Left ventricle myocardium inferior (tissue), 1 donor: ENCODE measurements at places on chromosomes 3 and 15.
A peak's percentile ranks its signal among the peaks of the same experiment; 100 is the strongest.

DNA sequence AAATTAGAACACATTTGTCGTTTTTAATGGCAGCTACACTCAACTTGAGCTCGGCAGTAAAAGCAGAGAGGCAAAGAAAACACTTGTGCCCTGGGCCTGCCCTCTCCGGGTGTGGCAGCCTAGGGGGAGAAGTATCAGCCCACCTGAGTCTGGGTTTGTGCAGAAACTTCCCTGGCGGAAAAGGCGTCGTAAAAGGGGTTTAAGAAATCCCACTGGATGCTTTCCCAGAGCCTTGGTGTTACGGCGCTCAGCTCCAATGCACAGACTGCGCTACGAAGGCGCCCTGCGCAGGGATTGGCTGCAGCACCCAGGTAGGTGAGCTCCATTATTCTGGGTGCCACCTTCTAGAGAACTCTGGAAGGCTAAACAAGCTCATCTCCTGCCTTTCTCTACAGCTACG is 461.5 kb upstream of the NR2F2 start:
- H3K4me1 ChIP-seq = no peaks in the 10 kb centered on the region
- H3K4me3 ChIP-seq = no peak overlapping the region
- H3K27me3 ChIP-seq = no peaks in the 10 kb centered on the region
- DNase-seq = no peak
- no peak overlapping the region for H3K27ac ChIP-seq

GRCh38 chr3:193665370-193665989 is 72.5 kb downstream of the OPA1 start:
- H3K27ac ChIP-seq = no peak overlapping the region
- no peak for DNase-seq
- no peaks in the 10 kb centered on the region for H3K27me3 ChIP-seq

DNA sequence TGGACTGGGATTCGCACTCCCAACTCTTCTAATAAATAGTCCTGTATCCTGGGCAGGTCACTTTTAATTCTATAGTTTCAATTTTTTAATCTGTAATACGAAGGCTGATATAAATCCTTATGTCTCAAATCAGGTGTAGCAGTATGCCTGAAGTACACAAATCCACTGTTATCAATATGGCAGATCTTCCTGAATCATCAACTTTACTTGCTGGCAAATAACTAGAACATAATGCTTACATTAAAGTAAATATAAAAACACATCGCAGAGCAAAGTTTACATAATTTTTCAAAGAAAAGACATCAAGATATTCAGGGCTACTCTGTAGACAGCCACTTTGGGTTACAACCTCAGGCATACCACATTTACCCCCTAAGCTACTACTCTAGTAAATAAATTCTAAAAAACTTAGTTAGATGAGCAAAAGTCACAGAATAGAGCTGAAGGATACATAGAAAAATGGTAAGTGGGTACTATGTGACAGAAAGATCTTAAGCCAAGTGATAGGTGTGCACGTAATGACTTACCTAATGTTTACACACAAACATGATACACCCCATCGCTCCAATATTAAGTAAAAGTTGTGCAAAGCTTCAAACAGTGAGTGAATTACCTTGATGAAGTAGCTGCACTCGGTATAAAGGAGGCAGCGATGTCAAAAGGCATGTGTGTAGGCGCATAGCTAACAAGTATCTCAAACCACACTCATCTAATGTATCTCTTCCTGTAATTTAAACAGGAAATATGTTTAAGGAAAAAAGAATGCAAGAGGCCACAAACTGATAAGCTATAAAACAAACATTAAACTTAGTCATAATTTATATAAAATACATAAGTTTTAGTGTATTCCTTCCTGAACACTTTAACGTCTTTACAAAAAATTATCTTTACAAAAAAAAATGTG is 127.9 kb downstream of the DMXL2 start:
- no peaks in the 10 kb centered on the region for H3K4me1 ChIP-seq
- no peak overlapping the region for H3K27ac ChIP-seq
- H3K4me3 ChIP-seq = no peak overlapping the region
- H3K27me3 ChIP-seq = no peaks in the 10 kb centered on the region
- no peak for DNase-seq

- no peak for DNase-seq
- H3K4me1 ChIP-seq = peaks cover 5% of the 10 kb centered on the region
- H3K27me3 ChIP-seq = no peaks in the 10 kb centered on the region
- H3K36me3 ChIP-seq = no peaks in the 10 kb centered on the region
- H3K4me3 ChIP-seq = no peak overlapping the region
- no peak overlapping the region for H3K27ac ChIP-seq
Observed at GRCh38 chr3:16828815-16829214, 55.9 kb upstream of the PLCL2 start.

GRCh38 chr3:149058198-149058597 is 28.1 kb downstream of the HLTF start:
- H3K36me3 ChIP-seq = peaks cover 72% of the 10 kb centered on the region
- no peak overlapping the region for H3K27ac ChIP-seq
- H3K4me1 ChIP-seq = no peaks in the 10 kb centered on the region
- DNase-seq = no peak
- H3K27me3 ChIP-seq = no peaks in the 10 kb centered on the region

- H3K27me3 ChIP-seq = no peaks in the 10 kb centered on the region
- H3K36me3 ChIP-seq = no peaks in the 10 kb centered on the region
- H3K4me1 ChIP-seq = peaks cover 3% of the 10 kb centered on the region
- DNase-seq = no peak
Observed at GRCh38 chr3:182234881-182235280, 523.2 kb downstream of the SOX2 start.

- peak overlapping the region; percentile 72 for H3K27ac ChIP-seq
- peak overlapping the region; percentile 50 for H3K4me3 ChIP-seq
- H3K27me3 ChIP-seq = no peaks in the 10 kb centered on the region
- no peak for DNase-seq
- H3K4me1 ChIP-seq = peaks cover 21% of the 10 kb centered on the region
Observed at GRCh38 chr3:57252404-57252803, 24.9 kb downstream of the APPL1 start.

DNA sequence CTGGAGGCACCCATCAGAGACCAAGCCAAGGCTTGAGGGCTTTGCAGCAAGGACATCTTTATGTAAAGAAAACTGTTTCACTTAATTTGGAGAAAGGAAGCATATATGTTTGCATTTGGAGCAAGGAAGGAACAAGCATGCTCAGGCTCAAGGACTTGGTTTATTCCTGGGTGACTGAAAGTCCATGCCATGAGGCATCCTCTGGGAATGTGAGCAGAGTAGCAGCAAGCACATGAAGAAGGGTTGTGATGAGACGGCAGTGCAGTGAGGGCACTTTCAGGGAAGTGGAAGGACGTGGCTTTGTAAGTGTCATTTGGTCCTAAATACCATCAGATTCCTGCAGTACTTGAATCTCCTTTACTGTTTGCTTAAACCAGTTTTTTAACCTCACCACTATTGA is 26.8 kb downstream of the POLG start:
- no peak overlapping the region for H3K27ac ChIP-seq
- no peaks in the 10 kb centered on the region for H3K27me3 ChIP-seq
- no peak for DNase-seq
- no peaks in the 10 kb centered on the region for H3K36me3 ChIP-seq
- peaks cover 7% of the 10 kb centered on the region for H3K4me1 ChIP-seq
- no peak overlapping the region for H3K4me3 ChIP-seq

- no peaks in the 10 kb centered on the region for H3K36me3 ChIP-seq
- peaks cover 78% of the 10 kb centered on the region for H3K4me1 ChIP-seq
- peak; percentile 63 for DNase-seq
Observed at GRCh38 chr15:73691396-73691795, 7.2 kb downstream of the CD276 start.

DNA sequence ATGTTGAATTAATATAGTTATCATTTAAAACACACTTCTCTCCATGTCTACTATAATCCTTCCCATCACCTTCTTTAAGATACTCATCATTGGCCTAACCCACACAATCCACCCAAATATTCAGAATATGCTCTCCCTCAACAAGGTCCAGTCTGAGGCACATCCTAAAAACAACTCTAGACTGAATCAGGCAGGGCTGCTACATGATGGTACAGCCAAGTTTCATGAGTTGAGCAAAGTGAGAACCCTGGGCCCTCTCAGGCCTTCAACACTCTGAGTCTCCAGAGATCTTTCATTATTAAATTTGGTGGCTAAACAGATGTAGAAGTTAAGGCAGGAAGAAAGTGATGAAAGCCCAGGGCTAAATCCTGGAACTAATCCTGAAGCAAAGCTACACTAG is 16.2 kb downstream of the ZNF148 start:
- no peaks in the 10 kb centered on the region for H3K27me3 ChIP-seq
- no peak for DNase-seq
- H3K27ac ChIP-seq = peak overlapping the region; percentile 2
- no peaks in the 10 kb centered on the region for H3K36me3 ChIP-seq
- no peak overlapping the region for H3K4me3 ChIP-seq

GRCh38 chr3:100975714-100976113 is 17.5 kb downstream of the ABI3BP start:
- peak overlapping the region; percentile 33 for H3K27ac ChIP-seq
- no peak overlapping the region for H3K4me3 ChIP-seq
- no peaks in the 10 kb centered on the region for H3K36me3 ChIP-seq
- H3K4me1 ChIP-seq = peaks cover 11% of the 10 kb centered on the region

DNA sequence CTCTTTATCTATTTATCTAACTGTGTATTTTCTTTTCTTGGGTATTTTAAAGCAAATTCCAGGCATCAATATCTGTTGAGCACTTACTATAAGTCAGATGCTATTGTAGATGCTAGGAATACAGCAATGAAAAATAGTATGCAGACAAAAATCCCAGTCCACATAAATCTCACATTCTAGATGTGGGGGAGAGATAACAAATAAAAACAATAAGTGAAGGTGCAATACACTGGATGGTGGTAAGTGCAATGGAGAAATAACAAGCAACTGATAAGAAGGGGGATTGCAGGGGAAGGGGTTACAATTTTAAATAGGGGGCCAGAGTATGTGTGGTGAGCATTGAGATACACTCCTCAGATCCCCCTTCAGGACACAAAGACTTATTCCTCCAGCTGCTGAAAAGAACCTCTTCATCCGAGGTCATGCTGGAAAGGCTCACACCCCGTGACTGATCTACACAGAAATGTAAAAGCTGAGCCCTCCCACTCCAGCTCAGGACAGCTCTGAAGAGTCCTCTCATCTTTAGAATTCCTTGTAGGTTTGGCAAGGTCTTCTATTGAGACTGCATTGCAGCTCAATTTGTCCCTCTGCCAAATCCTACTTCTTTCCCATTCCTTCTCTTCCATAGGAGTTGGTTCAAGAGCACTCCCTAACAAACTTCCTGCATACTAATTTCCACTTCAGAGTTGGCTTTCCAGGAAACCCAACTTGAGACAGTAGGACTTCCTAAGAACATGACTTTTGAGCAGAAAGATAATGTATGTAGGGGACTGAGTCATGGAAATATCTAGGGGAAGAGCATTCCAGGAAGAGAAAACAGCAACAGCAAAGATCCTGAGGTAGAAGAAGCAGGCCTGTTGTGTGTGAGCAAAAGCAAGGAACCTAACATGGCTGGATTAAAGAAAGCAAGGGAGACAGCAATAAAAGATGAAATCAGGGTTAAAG is 8.1 kb upstream of the SCG3 start:
- peaks cover 46% of the 10 kb centered on the region for H3K27me3 ChIP-seq
- no peak overlapping the region for H3K4me3 ChIP-seq
- no peaks in the 10 kb centered on the region for H3K36me3 ChIP-seq
- no peak overlapping the region for H3K27ac ChIP-seq

- H3K27ac ChIP-seq = no peak overlapping the region
- peaks cover 59% of the 10 kb centered on the region for H3K4me1 ChIP-seq
- no peak for DNase-seq
Observed at GRCh38 chr15:62844564-62845240, 197.8 kb upstream of the TPM1 start.

DNA sequence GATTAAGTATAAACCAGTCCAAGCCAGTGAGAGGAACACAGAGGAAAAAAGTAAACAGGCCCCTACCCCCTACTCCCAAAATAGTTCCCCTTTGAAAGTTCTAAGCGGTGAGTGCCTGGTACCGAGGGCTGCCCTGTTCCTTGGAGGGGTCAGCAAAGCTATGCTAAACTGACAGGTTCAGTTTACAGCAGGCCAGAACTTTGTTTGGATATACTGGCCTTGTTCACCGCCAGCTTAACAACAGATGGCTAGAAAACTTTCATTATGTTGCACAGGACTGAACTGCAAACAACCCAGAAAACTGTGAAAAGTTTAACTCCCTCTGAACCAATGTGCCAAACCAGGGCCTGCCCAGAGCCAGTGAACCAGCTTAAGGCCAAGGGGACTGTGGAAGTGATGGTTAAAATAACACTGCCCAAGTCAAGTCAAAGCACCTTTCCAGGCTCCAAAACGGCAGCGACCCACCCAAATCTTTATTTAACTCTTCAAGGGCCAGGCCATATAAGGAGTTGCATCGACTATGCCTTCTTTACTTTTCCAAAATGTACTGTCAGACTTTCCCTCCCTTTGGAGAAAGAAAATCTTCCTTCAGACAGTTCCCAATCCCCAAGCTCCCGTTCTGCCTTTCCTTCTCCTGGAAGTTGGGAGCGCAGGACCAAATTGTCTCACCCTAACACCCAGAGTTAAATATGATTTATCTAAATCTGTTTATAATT is 448.0 kb downstream of the FOXP1 start:
- H3K27ac ChIP-seq = peak overlapping the region; percentile 28
- no peaks in the 10 kb centered on the region for H3K27me3 ChIP-seq
- H3K36me3 ChIP-seq = no peaks in the 10 kb centered on the region
- H3K4me3 ChIP-seq = no peak overlapping the region
- DNase-seq = no peak
- peaks cover 52% of the 10 kb centered on the region for H3K4me1 ChIP-seq

DNA sequence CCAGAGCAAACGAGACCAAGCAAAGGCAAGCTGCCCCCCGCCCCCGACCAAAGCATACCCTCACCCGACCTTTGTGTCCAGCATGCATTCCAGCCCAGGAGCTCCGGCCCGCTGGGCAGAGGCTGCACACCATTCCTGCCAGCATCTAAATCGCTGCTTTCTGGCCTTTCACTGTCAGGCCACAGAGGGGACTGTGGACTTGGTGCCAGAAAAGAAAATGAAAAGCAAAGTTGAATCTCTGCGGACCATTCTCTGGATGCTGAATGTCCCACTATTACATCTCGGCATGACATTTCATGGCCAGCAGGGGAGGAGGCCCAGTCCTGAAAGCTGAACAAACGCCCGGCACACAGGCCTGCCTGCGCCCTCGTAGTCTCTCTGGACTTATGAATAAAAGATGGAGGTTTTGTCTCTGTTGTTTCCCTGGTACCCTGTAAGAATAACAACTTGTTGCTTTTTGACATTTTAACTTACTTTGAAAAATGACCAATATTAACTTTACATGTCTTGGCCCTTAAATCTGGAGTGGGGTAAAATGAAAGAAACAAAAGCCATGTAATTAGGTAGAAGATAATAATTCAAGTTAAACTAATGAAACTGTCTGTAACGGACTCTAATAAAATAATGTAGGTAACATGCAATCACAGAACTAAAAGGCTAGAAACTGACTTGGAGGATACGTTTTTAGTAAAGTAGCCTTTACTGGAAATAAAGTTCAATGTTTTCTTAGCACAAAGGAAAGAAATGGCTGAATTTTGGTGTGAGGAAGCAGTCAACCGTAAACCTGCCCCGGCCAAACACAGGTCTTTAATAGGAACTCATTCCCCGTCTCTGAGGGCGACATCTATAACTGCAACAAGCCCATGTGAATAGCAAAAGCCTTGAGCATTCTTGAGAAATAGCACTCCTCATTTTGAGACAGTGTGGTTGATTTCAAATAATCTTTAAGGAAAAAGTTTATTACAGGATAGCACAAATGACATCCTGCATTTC is 12.7 kb downstream of the IL17RD start:
- peaks cover 11% of the 10 kb centered on the region for H3K27me3 ChIP-seq
- H3K27ac ChIP-seq = peak overlapping the region; percentile 61
- peak overlapping the region; percentile 33 for H3K4me3 ChIP-seq
- H3K4me1 ChIP-seq = peaks cover 49% of the 10 kb centered on the region
- no peaks in the 10 kb centered on the region for H3K36me3 ChIP-seq
- peak; percentile 33 for DNase-seq
